ENCODE measurements at places on chromosomes 2 and 18. TPM values are rescaled to one million over a fixed set of nuclear protein-coding genes. Genes with fewer than 3 reads are reported as not detected.

CXCR2 gene
- total RNA-seq: not detected

MC5R gene
- not detected for total RNA-seq

DNA sequence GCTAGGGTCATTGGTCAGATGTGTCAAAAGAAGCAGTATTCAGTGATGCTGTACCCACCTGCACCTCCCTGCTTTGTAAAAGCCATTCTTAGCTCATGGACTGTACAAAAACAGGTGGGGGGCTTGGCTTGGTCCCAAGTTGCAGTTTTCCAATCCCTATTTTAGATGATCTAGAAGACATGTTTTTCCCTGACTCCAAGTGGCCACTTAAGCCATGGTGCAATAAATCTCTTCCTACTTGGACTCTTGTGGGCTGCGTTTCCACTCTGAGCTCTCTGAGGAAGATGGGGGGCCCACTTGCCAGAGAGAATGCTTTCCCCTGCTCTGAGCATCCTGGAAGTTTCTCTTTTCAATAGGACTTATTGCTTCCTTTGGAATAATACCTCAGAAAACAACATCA, 57.0 kb upstream of the SPP2 start:
- no peak for DNase-seq

KCNK3 gene
- 0.37 TPM for total RNA-seq

DNA sequence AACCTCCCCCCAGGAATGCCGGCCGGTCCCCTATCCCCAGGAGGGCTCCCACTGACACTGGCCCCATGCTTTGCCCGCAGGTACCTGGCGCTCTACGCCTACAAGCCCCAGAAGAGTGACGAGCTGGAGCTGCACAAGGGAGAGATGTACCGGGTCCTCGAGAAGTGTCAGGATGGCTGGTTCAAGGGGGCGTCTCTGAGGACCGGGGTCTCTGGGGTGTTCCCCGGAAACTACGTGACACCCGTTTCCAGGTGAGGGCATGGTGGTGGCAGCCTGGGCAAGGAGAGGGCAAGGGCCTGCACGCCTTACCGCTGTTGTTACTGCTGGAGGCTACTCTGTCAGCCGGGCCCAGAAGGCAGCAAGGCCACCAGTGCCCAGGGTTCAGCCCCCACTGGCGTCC, 181.3 kb downstream of the SEPTIN10 start:
- no peak for DNase-seq

DNA sequence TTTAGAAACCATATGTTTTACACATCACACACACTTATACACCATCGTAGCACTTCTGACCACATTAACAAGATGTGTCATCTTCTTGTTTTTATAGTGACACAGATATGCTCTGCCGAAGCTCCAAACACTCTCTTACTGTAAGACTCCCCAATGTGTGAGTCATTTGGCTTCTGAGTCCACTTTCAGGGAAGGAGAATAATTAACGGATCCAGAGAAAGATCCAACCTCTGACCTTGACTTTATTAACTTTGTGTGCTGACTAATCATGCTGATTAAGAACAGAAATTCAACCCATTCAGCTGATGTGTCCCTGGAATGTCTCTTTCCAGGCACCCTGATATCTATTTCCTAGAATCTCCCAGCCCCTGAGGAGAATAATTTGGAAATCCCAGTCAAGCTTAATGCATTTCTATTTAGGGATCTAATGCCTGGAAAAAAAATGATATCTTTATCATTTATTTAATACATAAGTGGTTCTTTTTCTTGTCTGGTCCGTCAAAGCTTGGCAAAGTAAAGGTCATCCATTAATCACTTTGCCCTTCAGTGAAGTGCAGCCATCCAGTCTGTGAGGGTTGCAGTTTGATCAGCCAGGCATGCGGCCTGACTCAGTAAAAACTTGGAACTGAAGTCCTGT, 615.8 kb upstream of the SYT4 start:
- no peak for DNase-seq

Data from transverse colon (tissue), 4 donors.